ENCODE measurements at places on chromosomes 7 and 10.

DNA sequence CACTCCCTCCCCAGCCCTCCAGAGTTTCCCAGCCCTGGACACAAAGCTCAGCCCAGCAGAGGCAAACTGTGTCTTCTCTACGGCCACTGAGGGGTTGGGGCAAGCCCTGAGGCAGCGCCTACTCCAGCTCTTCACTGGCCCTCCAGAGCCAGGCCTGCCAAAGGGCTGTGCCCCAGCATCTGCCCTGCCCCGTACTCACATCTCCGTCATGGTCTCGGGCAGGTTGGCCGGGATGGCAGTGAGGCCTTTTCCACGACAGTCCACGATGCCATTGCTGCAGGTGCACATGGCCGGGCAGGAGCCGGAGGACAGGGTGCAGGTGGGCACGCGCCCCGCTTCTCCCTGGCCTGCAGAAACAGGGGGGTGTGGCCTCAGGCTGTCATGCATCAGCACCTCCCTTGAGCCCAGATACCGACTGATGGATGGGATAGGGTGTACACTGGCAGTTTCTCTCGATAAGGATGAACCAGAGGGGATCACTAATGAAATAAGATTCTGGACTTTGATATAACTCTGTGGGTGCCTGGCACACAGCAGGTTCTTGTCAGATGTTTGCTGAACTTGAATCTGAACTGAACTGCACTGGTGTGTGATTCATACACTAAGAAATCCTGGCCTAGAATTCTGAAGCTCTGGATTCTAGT, 125.2 kb downstream of the SLIT1 start:
- no peak for DNase-seq

- DNase-seq: no peak
Measured at GRCh38 chr10:22017283-22018020, 13.9 kb upstream of the DNAJC1 start.

GRCh38 chr7:26454180-26454579, 162.5 kb downstream of the SNX10 start:
- no peak for DNase-seq

GRCh38 chr7:140263277-140263676, 86.5 kb upstream of the KDM7A start:
- DNase-seq: peak; percentile 19

- no peak for DNase-seq
Measured at GRCh38 chr10:51233337-51234100, 159.2 kb downstream of the PRKG1 start.

GRCh38 chr10:124688386-124688785, 55.8 kb downstream of the FAM53B start:
- DNase-seq: no peak

DNA sequence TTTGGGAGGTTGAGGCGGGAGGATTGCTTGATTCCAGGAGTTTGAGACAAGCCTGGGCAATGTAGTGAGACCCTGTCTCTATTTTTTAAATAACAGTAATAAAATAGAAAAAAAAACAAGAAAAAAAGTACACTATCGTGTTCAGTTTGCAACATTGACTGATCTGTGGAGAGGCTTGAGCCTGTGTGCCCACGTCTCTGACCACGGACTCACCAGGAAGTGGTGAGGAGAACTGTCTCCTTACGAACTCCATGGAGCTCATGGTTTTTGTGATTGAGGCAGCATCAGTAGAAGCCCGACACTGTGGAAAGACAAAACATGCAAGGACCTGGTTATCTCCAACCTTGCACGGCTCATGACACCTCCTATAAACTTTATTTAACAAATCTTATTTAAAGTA, 23.9 kb upstream of the DNAJB6 start:
- no peak for DNase-seq

- no peak for DNase-seq
Measured at GRCh38 chr10:103812004-103812403, 43.4 kb downstream of the SH3PXD2A start.

- no peak for DNase-seq
Measured at GRCh38 chr7:87359366-87359765, 13.9 kb downstream of the CROT start.

DNA sequence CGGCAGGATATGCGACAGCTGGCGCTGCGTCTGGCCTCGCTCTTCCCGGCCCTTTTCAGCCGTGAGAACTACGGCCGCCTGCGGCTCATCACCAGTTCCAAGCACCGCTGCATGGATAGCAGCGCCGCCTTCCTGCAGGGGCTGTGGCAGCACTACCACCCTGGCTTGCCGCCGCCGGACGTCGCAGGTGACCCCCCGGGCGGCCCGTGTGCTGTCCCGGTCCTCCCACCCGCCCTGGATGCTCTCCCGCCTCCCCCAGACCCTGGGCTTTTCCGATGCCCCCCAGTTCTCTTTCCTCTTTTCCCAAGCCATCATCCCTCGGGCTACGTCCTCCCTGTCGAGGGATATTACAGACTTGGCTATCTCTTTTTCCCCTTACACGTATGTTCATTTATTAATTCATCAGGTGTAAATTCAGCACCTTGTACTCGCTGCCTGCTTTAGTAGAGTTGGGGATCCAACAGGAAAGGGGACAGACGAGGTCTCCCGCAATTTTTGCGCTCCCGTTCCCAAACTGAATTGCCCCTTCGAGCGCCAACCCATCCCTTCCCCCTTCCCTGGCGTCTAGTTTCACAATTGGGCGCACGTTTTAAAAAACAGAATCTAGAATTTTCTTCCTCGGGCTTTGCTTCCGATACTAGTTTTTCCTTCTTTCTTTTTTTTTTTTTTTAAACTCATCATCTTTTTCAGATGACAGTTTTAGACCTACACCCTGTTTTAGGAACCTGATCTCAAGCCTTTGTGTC, 846 bp downstream of the MINPP1 start:
- DNase-seq: peak; percentile 7

- DNase-seq: no peak
Measured at GRCh38 chr10:87578842-87579401, 74.2 kb downstream of the MINPP1 start.

Measured in activated CD4-positive, alpha-beta T cell treated with anti-CD3 and anti-CD28 coated beads, Interleukin-2, amount 50 U/mL, for 24 hours (primary cell).